Activated CD4-positive, CD25-positive, alpha-beta regulatory T cell treated with anti-CD3 and anti-CD28 coated beads, Interleukin-2, amount 50 U/mL, for 72 hours (primary cell): ENCODE measurements at places on chromosomes 1 and 21.

GRCh38 chr1:114581335-114582287 is at the start of gene BCAS2:
BCAS2 (minus strand) TSS chr1:114581615; CDS start chr1:114581591, 24 bp downstream.
- peak; percentile 86 for DNase-seq

- DNase-seq, result no peak
Measured at GRCh38 chr1:1939296-1940122, 20.4 kb upstream of the TMEM52 start.

- DNase-seq, result no peak
Measured at GRCh38 chr1:93593854-93594602, 87.6 kb downstream of the BCAR3 start.

DNA sequence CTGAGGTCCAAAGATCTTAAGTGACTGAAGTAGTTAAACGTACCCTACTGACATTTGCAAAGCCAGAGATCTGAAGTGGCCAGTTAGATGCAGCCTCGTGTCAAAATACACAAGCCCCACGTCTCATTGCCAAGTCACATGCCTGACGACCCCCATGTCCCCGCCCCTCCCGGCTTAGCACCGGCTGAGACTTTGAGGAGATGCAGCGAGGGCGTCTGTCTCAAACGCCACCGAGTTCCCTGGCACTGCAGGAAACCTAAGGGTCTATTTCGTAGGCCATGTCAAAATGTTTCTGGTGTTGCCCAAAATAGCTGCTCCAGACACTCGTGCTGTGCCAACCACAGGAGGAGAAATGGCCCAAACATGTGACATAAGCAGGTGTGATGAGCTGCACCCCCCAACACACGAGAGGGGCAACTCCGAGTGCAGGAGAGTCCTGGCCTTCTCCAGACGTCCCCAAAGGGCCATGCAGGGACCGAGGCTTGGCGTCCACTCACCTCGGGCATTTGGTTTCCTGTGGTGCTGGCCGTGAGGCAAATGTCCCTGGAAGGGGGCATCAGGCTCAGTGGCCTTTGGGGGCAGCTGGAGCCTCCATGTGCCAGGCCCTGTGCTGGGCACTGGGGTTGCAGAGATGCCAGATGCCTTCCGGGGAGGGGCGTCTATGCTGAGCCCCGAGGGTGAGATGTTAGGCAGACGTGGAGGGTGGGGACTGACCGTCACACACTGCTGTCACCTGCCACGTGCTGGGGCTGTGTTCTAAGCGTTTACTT is 67.0 kb downstream of the MATN1 start:
- DNase-seq, result peak; percentile 14

GRCh38 chr21:45590726-45591618 is 48.7 kb upstream of the SLC19A1 start:
- DNase-seq, result no peak

- DNase-seq, result no peak
Measured at GRCh38 chr1:23394684-23395083, 25.0 kb upstream of the ZNF436 start.

GRCh38 chr1:116557323-116557878 is 13.4 kb downstream of the CD58 start:
- no peak for DNase-seq

DNA sequence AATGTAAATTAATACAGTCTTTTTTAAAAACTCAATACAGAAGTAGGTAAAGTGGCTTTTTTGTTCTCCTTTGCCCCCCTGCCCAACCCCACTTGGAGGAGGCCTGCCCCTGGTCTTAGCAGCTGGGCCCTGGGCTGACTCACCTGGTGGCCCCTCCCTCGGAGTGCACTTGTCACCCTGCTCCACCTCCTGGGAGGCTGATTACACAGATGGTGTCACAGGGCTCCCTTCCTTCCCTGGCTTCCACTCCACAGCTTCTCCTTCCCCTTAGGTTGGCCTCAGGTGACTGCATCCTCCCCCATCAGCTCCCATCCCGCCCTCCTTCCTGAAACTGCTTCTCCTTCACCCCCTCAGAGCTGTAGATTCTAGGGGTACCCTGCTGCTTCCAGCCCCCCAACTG is 11.7 kb upstream of the CAPN9 start:
- no peak for DNase-seq

DNA sequence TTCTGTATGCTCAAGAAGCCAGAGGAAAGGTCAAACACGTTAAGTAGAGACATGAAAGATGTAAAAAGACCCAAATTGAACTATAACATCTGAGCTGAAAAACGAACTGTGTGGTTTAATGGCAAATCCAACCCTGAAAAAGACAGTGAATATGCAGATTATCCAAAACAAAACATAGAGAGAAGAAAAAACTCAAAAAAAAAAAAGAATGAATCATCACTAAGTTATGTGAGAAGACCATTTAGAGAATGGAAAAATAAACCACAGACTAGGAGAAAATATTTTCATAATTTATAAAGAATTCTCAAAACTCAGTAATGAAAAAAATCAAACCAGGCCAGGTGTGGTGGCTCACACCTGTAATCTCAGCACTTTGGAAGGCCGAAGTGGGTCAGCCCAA is 253.3 kb downstream of the PLPP3 start:
- DNase-seq, result no peak
